Hematopoietic multipotent progenitor cell (in vitro differentiated cells): ENCODE measurements at places on chromosomes 12 and 14.

GRCh38 chr12:25401547-25402345 is 151.0 kb upstream of the KRAS start:
- no peak for DNase-seq

GRCh38 chr12:129200576-129200975 is 347.3 kb downstream of the GLT1D1 start:
- DNase-seq, result no peak

DNA sequence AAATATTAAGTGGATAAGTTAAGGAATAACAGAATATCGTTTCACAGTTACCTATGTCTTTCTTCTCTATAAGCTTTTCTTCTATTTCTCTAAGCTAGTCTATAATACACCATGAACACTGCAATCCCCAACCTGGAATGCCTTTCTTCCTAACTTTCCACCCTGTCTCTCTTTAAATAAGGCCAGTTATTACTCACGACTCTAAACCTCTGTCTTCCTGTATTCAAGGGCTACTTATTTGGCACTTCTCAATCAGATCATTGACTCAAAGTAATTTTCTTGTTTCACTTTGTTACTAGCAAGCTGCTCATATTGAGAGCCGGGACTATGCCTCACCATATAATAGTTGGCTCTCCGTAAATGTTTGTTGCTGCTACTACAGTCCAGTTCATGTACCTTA is 13.5 kb downstream of the FERMT2 start:
- DNase-seq, result no peak

DNA sequence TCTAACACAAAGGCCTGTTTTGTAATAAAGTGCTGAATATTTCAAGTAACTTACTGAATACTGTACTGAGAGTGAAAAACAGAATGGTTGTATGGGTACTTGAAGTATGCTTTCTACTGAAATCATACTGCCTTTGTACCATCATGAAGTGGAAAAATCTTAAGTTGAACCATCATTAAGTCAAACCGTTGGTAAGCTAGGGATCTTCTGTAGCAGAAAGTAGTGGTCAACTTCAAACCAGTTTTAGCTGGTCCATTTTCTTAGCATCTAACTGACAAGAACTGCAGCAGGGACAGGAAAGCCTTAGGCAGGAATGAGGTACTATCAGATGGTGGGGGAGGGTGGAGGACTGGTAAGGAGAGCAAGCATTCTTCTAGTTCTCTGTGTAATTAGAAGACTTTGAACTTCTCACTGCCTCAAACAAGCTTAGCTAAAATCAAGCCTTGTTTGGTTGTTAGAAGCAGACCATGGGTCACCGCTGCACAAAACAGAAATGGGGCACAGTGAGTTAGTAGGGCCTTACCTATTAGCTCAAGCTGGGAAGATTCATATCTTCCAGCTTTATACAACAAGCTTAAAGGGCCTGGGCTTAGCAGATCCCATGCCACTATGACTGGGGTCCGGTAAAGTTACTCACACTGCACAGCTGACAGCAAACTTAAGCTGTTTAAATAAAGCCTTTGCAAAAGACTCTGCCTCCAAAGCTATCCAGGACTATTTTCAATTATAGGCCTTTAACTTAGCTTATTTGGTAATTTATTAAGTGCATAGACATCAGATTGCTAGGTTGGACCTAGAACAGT is 73.8 kb downstream of the ACADS start:
- DNase-seq, result no peak

DNA sequence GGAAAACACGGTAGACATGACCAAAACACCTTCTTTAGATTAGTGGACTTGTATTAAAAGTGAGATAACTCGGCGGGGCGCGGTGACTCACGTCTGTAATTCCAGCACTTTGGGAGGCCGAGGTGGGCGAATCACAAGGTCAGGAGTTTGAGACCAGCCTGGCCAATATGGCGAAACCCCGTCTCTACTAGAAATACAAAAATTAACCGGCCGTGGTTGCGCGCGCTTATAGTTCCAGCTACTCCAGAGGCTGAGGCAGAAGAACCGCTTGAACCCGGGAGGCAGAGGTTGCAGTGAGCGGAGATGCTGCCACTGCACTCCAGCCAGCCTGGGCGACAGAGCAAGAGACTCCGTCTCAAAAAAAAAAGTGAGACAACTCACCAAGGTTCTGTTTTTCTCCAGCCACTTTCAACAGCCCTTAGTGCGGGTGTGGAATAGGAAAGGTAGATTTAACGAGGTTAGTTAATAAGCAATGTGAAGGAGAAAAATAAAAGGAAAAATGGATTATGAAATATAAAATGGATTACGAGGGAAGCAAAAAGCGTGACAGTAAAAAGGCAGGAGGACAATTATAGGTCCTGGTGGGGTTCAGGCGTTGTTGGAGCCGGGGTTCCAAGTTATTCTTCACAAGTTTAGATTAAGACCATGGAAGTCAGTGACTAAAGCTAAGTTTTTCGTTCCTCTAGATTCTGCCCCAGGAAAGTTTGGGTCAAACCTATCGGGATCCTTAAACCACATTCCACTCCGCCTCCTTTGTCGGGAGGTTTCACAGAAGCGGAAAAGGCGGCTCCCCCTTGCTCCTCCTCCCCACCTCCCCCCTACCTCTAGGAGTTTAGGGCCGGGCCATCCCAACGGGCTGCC is 534 bp downstream of the PPP2R3C start:
- DNase-seq, result no peak

DNA sequence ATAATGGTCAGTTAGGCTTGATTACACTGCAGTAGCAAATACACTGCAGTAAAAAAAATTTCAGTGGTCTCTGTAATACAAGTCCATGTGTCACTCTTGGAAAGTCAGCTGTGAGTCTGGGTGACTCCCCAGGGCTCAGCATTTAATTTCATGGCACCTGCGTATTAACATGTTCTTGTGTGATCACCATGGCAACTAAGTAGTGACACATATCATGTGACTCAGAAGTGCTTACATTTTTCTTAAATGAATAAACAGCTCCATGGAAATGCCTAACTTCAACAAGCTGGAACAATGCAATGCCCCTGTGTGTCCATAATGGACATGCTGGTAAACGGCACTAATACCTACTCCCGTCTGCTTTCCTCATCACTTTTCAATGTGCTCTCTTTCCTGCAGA is 88.5 kb upstream of the ANO4 start:
- no peak for DNase-seq

DNA sequence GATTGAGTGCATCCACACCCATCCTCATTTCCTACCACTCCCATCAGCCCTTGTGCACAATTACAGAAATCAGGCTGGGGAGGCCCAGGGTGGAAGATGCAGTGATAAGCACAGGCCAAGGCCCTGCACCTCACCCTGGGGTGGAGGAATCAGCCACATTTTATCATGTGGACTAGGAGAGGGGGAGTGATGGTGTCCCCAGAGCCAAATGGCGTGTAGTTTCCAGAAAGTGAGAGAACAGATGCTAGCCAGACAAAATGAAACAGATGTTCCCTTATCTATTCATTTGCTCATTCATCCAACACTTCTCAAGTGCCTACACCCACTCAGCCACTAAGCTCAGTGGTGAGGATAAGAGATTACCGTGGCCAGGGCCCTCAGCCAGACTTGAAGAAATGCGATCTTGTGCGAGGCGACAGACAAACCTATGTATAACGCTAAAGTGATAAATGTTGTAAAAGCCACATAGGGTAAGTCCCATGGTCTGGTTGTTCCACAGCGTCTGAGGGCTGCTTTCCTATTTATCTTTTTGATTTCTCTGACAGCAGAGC is 93.6 kb downstream of the STAB2 start:
- DNase-seq, result peak; percentile 29

DNA sequence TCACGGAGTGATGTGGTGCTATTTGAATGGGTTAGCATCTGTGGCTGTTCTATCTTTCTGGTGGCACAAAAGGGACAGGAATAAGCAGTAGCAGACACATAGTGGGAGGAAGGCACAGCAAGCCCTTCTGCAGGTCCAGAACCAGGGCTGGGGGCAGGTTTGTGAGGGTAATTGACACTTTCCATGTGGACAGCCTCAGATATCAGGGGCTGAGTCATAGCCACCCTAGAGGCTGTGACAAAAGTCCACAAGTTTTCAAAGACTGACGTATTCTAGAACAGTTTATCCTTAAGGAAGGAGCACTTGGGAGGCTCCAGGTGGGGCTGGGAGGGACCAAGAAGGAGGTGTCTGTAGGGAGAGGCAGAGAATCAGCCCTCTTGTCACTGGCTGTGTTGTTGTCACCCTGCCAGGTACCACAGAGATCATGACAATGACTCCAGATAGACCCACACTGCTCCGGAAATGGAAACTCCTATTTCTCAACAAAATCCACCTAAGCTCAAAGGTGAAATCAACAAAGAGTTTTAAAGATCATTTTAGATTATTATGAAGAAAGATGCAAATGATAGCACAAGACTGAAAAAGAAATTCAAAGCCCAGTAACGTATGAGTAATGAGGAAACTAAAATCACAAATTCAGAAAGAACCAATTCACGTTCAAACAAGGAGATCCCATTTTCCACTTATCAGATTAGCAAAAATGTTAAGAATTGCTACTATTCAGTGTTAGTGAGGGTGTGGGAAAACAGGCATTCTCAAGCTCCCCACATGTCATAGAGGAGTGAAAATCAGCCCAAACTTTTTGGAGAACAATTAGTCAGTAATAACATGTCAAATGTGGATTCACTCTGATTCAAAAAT is 48.3 kb downstream of the NFKBIA start:
- DNase-seq, result no peak

GRCh38 chr12:95412482-95413311 is 61.3 kb upstream of the METAP2 start:
- no peak for DNase-seq

DNA sequence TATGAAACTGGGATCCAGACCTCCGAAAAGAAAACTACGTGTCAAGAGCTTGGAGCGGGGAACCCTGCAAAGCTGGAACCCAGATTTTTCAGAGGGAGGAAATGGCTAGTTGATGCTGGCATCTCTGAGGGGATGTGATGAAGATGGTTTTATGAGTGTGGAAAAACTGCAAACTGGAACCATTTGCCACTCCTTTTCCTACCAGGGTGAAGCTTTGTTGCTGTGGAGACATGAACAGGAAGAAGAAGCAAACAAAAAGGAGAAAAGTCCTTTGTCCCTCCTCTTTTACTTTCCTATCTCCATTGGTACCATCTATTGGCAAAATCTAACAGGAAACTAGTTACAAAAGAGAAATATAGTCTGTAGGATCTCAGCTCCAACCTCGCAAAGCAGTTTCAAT is 39.2 kb downstream of the CDK17 start:
- no peak for DNase-seq

DNA sequence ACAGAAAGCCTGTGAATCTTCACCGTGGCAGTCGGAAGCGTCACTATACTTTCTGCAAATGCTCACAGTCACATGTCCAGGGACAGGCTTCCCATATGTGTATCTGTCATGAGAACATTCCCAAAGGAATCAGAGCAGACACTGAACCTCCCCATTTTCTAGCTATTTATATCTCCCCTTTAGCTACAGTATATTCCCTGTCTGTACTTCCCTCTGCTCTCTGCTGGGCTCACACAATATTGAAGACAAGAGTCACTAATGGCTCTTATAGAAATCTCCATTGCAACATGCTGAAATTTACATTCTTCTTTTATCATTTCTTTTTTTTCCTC is 8.2 kb downstream of the A2M start:
- DNase-seq, result no peak

- DNase-seq, result no peak
These were observed 91.9 kb downstream of the BICD1 start for GRCh38 chr12:32198555-32198954.

- no peak for DNase-seq
These were observed 98.2 kb downstream of the GLT1D1 start for GRCh38 chr12:128951448-128951847.

- DNase-seq, result no peak
These were observed 74.6 kb upstream of the BBS10 start for GRCh38 chr12:76422543-76423438.

DNA sequence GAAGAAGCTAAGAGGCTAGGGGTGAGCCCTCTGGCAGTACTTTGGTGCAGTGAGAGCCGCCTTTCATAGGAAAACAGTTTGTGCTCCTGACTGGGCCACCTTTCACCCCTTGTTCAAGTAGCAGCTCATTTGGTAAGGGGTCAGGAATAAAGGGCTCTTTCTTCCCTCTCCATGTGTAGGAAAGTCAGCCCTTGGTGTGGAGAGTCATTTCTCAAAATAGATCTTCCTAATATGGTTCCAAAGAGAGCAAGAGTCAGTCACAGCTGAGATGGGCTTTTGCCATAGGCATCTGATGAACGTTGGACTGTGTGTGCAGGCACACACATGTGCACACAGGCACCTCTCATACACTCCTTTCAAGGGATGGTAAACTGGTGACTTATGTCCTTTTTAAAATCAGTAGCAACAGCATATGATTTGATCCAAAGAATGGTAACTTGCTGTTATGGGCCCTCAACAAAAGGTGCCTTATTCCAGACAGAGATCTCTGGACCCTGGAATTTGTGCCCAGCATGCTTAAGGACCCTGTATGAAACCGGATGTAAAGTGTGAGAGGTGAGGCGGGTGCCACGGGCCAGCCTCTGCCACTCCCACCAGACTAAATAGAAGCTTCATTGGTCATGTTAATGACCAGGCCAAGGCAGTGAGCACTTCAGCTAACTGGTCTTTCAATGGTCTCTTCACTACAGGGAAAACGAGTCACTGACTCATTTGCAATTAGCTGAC is 16.7 kb upstream of the RIC8B start:
- DNase-seq, result no peak

GRCh38 chr14:23158779-23159178 is 24.7 kb downstream of the SLC7A8 start:
- no peak for DNase-seq

GRCh38 chr14:70692210-70692609 is 50.5 kb downstream of the TTC9 start:
- DNase-seq, result no peak

GRCh38 chr12:117408161-117408791 is 46.9 kb upstream of the NOS1 start:
- DNase-seq, result no peak

- no peak for DNase-seq
These were observed 52.6 kb upstream of the RIC8B start for GRCh38 chr12:106721915-106722314.

- no peak for DNase-seq
These were observed 155.3 kb upstream of the CCDC196 start for GRCh38 chr14:66330916-66331315.

DNA sequence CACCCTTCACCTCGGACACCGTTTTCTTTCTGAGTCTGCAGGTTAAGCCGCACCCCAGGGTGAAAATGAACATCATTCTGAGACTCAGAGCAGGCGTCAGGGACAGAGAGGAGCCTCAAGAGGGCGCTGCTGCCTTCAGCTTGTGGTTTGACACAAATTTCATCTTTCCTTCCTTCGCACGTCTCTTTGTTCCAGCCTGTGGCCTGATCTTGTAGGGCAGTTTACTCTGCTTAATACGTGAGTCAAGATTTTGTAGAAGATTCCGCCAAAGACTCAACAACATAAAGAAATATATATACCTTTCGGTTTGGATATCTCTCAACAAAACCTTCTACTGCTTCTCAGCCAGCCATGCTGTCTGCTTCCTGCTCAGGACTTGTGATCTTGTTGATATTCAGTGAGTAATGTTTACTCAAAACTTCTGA is 329.3 kb upstream of the OR4E1 start:
- peak; percentile 54 for DNase-seq

GRCh38 chr14:41350476-41350875 is 256.2 kb upstream of the LRFN5 start:
- no peak for DNase-seq
